ENCODE measurements at places on chromosomes 11 and 22.

DNA sequence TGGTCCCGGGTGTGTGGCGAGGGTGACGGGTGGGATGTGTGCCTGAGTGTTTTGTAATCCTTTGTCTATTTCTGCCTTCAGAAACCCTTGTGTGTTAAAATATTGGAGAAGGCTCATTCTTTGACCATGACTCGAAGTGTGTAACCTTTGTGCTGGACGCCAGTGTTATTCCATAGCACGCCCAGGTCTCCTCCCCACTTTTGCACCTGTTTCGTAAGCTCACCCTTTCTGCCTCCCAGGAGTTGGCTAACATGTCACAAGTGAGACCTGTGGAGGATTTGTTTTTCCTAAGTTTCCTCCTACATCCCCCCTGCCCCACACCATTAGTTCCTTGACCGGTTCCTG, 382 bp downstream of the C11orf54 start:
- no peak for DNase-seq

DNA sequence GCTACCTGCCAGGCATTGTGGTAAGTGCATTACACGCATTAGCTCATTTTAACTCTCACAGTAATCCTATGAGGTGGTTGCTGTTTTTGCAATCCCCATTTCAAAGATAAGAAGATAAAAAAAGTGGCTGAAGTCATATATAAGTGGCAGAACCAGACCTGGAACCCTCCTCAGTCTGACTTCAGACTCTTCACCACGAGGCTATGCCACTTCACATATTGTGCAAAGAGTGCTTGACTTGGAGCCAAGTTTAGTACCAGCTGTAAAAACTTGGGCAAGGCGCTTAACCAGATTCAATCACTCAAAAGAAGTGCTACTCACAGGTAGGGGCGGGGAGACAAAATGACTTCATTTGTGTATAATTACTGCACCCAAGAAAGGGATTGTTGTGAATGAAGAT, 15.3 kb downstream of the BPIFC start:
- DNase-seq, result no peak

DNA sequence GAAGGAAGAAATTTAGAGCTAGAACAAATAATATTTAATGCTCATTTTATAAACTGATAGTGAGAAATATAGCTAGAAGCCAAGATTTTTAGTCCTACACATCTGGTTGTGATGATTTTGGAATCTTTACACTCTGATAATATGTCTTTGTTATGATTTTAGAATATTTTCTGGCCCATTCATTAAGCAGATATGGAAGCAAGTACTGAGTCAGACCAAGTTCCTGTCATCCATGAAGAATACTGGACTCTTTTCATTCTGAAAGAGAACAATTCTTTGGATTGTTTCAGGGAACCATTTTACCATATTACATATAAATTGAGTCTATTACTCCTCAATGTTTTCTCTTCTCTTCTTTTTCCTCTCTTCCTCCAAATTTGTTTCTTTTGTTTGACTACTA, 227.4 kb downstream of the TMEM135 start:
- DNase-seq, result no peak

DNA sequence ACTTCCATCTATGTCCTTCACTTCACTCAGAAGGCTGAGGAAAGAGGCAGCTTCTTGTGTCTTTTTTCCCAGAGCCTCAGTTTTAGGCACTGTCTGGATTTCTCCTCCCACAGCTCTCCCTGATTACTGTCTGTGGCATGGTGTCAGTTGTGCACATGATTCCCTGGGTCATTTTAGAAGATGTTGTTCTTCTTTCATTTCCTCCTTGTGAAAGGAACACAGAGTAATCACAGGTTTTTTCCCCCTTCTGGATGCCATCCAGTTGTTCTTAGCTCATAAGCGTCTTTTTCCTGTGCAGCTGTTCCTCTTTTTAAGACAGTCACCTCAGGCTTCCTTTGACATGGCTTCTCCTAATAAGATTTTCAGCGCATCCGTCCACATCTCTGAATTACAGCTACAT, 212.2 kb downstream of the FAM181B start:
- no peak for DNase-seq
